ENCODE measurements at places on chromosomes 4 and X.

DNA sequence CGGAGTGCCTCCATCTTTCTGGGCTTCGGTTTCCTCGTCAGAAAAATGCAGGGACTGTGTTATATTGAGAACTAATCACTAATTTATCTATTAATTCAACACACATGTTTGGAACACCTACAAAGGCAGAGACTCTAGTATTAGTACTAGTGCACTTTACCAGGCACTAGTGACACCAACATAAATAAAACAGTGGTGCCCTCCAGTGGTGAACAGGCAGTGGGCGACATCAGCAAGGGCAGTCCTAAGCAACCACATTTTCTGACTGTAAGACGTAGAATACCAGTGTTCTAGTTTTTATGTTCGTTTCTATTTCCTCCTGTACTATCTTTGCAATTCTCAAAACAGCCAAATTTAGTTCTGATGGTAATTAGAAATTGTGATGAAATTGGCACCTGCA lies 69.1 kb upstream of the UCP1 start:
- no peak for DNase-seq

GRCh38 chrX:32597777-32598176 lies 613.6 kb downstream of the DMD start:
- DNase-seq, result no peak

GRCh38 chr4:151568966-151569365 lies 160.0 kb downstream of the FHIP1A start:
- no peak for DNase-seq

DNA sequence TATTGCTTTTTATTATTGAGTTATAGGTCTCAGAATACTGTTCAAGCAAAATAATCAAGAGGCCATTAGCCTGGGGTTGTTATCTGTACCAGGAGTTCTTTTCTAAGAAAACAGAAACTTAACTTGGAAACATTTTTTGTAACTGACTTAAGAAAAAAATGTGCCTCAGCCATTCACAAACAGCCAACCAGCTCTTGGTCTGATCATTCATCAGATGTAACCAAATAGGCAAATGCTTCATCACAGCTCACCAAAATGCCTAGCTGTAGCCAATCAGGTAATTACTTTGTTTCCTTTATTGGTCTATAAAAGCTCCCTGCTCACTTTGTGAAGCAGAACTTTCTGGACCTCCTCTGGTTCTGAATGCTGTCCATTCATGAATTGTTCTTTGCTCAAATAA lies 387.7 kb downstream of the FAT4 start:
- DNase-seq, result no peak

GRCh38 chrX:96591421-96591820 lies 93.2 kb upstream of the DIAPH2 start:
- no peak for DNase-seq

DNA sequence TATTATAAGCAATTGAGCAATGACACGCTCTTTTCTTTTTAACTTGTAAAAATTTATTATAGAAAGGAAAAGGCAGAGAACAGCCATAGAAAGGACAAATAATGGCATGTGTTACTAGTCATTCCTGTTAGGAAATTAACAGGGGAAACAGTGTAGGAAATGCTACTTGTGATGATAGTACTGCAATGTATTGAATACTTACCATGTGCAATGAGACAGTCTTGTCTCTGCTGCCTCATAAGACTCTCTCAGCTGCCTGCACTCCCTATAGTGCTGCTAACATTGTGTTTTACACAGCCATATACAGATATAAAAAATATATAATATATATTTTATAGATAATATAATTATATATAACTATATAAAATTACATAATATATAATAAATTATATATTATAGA lies 62.3 kb upstream of the SHOX start:
- no peak for DNase-seq

DNA sequence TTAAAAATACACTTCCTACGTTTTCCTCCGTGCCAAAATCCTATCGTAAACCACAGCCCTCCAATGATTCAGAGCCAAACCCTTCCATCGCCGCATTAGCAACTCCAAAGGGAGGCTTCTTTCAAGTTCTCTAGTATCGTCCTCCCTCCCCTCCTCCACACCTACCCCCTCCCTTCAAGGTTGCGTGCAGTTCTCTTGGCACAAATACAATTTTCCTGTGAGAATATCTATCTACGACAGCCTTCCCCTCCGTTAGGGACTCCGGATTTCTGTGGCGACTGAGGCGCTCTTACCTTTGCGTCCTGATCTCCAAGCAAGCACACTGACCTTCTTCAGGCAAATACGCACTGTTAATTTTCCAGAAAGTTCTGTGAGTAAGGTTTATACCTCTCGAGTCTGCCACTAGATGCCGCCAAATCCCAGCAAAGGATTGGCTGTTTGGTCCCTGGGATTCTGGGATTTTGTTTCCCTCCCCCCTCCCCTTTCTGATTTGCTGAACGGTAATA lies 1.2 kb upstream of the MORF4L2 start:
- DNase-seq, result no peak

- DNase-seq, result no peak
Measured at GRCh38 chr4:88690355-88690754, 7.3 kb downstream of the NAP1L5 start.
